ENCODE measurements at places on chromosomes 3 and 15.
A peak's percentile ranks its signal among the peaks of the same experiment; 100 is the strongest.

GRCh38 chr3:16468002-16468335 lies 45.5 kb downstream of the RFTN1 start:
- DNase-seq = peak; percentile 61

GRCh38 chr15:97463696-97464095 lies 496.8 kb upstream of the ARRDC4 start:
- no peak for DNase-seq

GRCh38 chr3:111811811-111812210 lies 47.3 kb upstream of the PHLDB2 start:
- DNase-seq = no peak

- DNase-seq = no peak
Observed at GRCh38 chr3:121914081-121914998, 20.1 kb downstream of the SLC15A2 start.

GRCh38 chr15:51580385-51580784 lies 42.2 kb downstream of the DMXL2 start:
- DNase-seq = no peak

GRCh38 chr3:176798680-176799079 lies 398.6 kb downstream of the TBL1XR1 start:
- DNase-seq = no peak

GRCh38 chr15:36996121-36996520 lies 104.2 kb downstream of the MEIS2 start:
- no peak for DNase-seq

DNA sequence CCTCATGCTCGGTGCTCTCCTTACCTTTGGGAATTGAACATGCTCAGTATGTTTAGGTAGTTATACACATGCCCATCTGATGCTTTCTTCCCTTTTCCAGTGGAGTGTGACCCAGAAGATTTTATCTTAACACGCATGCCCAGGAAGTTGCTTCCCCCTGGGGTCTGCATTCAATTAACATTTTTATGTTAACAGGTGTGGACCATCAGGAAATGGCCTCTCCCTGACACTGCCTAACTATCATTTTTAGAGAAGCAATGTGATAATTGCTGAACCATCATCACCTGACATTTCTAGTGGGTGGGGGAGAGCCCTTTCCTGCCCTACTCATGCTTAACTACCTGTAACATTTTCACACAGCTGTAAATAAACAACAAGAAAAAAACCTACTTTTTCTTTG lies 55.1 kb upstream of the TGFBR2 start:
- no peak for DNase-seq

GRCh38 chr3:104044002-104044401 lies 1322.7 kb upstream of the ALCAM start:
- DNase-seq = peak; percentile 9

- DNase-seq = peak; percentile 2
Observed at GRCh38 chr3:130354430-130354829, 9.0 kb downstream of the COL6A5 start.

GRCh38 chr15:58026051-58026450 lies 39.5 kb downstream of the ALDH1A2 start:
- DNase-seq = no peak

DNA sequence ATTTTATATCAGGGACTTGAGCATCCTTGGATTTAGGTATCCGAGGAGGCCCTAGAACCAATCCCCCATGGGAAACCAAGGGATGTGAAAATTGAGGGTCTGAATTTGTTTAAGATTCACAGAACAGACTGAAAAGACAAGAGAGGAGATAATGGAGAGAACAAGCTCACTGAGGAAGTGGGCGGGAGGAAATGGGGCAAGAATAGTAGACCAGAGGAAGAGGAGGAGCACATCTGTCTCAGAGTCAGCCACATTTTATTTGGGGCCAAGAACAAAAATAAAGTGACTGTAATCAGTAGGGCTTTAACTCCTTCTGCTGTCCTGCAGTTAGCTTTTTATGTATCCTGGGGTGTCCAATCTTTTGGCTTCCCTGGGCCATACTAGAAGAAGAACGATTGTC lies 63.8 kb downstream of the BLM start:
- no peak for DNase-seq

DNA sequence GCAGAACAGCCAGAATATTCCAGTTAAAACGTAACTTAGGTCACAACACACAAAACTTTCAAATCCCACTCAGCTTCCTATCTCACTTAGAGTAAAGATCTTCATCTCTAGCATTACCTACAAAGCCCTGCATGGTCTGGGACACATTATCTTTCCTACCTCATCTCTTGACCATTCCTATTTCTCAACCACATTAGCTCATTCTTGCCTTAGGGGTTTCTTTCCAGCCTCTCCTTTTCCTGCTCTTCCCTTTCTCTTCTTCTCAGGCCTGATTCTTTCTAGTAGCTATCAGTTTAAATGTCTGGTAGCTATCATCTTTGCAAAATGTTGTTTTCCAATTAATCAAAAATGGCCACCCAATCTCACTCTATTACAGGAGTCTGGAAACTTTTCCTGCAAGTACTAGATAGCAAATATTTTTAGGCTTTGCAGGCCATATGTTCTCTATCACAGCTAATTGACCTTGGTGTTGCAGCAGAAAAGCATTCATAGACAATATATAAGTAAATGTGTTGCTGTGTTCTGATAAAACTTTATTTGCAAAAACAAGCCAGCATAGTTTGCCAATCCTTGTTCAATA lies 15.1 kb upstream of the CBLB start:
- no peak for DNase-seq

- no peak for DNase-seq
Observed at GRCh38 chr3:112804021-112804420, 42.6 kb downstream of the CD200R1L start.

GRCh38 chr3:99753268-99753975 lies 64.2 kb upstream of the CMSS1 start:
- peak; percentile 74 for DNase-seq

- DNase-seq = peak; percentile 48
Observed at GRCh38 chr3:186257866-186258265, 104.2 kb downstream of the DGKG start.
